ENCODE measurements at places on chromosomes 2 and 18.

GRCh38 chr2:27711804-27712203 lies 48.1 kb downstream of the SLC4A1AP start:
- no peak for DNase-seq

- DNase-seq: no peak
These were observed 173.5 kb downstream of the ALK start for GRCh38 chr2:29747786-29748470.

- DNase-seq: no peak
These were observed 83.5 kb downstream of the IKZF2 start for GRCh38 chr2:213067888-213068287.

- no peak for DNase-seq
These were observed 282.7 kb downstream of the SRBD1 start for GRCh38 chr2:45328264-45328870.

DNA sequence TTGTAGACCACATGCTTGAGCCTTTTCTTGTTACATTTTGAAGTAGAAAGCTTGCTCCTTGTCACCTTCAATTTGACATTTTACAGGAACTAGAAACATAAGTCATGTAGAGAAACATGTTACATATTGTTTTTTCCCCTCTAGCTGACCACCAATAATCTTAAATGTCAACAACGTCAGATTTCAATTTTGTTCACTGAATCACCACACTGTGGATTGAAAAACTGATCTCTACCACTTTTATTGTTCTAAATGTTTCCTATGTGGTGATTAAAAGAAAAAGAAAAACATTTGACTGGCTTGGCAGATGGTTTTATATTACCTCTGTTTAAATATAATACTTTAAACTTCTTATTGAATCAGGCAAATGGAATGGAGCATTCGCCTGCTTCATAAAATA lies 87.7 kb downstream of the DSEL start:
- DNase-seq: no peak

- no peak for DNase-seq
These were observed 757.7 kb downstream of the KCNJ3 start for GRCh38 chr2:155456222-155456621.

All from progenitor cell of endocrine pancreas (in vitro differentiated cells).